Posterior vena cava (tissue), 2 donors: ENCODE measurements at places on chromosomes 3 and 15. TPM values are rescaled to one million over a fixed set of nuclear protein-coding genes. Genes with fewer than 3 reads are reported as not detected.

Gene CPLX3
- not detected for total RNA-seq

Gene CCDC14
- total RNA-seq = 21.5 TPM

Gene TMEM40
- not detected for total RNA-seq

Gene BOC
- total RNA-seq = 86.8 TPM

Gene ALPK3
- 27.3 TPM for total RNA-seq

Gene CKMT1A
- total RNA-seq = not detected

Gene ARPP21
- not detected for total RNA-seq

Gene CCDC71
- 14.1 TPM for total RNA-seq

Gene PLAAT1
- 0.65 TPM for total RNA-seq

Gene CCR1
- 12.0 TPM for total RNA-seq

Gene VWA5B2
- total RNA-seq = 0.38 TPM

Gene ZPLD1
- total RNA-seq = 1.5 TPM

Gene KLF15
- total RNA-seq = 10.6 TPM

Gene CCDC191
- total RNA-seq = 3.5 TPM

Gene CHRD
- total RNA-seq = 18.6 TPM

Gene NTRK3
- 34.3 TPM for total RNA-seq

Gene EXD1
- not detected for total RNA-seq

Gene POMGNT2
- total RNA-seq = 23.1 TPM

Gene CCDC39
- 0.90 TPM for total RNA-seq

Gene COL6A5
- total RNA-seq = not detected

Gene FANCD2OS
- not detected for total RNA-seq

Gene XYLB
- total RNA-seq = 4.5 TPM

Gene RGMA
- 33.9 TPM for total RNA-seq
